ENCODE measurements at places on chromosomes 6 and 20.

DNA sequence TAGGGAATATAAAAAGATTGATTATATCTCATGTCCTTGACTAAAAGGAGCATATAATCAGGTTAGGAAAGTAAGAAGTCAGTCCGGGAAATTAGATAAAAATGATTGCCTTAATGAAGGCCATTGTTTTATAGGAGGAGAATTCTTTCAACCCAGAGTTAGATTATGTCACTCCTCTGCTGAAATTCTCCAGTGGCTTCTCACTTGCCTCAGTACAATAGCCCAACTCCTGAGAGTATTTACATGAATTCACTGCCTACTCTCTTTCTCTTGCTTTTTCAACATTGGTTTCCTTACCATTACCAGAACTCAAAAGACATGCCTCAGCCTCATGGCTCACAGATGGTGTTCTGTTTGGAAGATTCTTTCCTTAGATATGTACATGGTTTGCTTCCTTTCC is 114.9 kb downstream of the EPHA7 start:
- DNase-seq: no peak

GRCh38 chr20:53036992-53037391 is 64.8 kb downstream of the TSHZ2 start:
- DNase-seq: no peak

DNA sequence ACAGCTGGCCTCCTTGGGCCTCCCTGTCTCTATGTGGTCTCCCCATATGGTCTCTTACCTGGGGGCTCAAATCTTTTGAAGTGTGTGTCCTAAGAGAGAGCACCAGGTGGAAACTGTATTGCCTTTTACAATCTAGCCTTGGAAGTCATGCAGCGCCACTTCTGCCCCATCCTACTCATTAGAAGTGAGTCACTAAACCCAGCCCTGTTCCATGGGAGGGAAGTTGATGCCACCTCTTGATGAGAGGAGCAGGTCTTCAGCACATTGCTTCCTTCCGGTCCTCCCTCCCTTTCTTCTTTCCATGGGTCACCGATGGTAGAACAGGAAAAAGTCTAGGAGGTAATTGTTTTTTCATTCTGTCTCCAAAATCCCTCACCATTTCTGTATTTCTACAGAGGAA is 156.3 kb downstream of the FOXA2 start:
- DNase-seq: no peak

DNA sequence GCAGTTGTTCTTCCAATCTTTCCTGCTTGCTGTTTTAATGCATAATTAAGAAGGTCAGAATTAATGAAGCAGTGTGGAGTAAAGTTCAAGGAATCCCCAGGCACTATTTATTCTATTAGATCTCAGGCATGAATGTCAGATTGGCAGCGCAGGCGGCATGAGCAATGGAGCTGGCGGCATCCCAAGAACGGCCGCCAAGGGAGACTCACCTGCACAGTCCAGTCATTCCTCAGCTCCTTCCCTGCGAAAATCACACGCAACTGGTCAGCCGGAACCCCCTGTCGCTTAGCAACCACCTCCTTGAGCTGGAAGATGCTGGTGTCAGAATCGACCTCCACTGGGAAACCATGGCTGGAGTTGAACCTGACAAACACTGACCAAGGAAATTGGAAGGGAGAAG is 284.5 kb downstream of the PRKN start:
- DNase-seq: no peak

DNA sequence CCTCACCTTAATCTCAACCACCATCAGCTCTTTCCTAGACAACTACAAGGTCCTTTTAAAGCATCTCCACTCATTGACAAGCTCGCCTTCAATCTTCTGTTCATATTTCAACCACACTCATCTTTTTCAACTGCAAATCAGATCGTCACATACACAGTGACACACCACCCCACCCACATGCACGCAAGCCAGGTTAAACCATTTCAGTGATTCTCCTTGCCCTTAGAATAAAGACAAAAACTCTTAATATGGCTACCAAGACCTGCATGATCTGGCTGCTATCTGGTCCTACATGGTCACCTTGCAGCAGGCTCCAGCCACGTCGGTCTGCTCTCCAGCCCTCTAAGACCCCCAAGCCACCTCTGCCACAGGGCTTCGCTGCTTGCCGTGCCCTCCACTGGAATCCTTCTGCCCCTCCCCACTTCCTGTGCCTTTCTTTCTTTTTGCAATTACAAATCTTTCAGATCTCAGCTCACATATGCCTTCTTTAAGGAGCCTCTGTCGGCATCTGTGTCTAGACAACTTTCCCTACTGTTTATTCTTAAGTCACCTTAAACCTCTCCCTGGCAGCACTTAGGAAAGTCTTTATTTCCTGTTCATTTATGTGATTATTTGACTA is 507.3 kb upstream of the ARID1B start:
- DNase-seq: peak; percentile 40

- peak; percentile 13 for DNase-seq
These were observed 155.7 kb upstream of the PRSS16 start for GRCh38 chr6:27091661-27092315.

DNA sequence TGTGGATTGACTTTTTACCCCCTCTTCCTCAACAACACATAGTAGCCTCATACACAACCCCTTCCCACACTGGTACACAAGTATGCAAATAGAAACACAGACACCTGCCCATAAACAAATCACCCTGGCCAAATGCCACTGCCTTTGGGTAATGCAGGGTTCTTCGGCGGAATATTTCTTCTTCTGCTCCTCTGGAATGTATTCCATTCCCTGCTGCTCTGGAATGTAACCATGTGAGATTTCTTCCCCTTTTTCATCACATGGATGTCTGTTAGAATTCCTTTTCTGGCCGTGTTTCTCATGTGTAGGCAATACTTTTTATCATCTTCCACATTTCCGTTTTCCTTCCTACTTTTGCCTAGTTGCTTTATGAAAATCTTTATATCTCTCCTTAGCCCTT is 76.1 kb upstream of the TPD52L1 start:
- DNase-seq: no peak

DNA sequence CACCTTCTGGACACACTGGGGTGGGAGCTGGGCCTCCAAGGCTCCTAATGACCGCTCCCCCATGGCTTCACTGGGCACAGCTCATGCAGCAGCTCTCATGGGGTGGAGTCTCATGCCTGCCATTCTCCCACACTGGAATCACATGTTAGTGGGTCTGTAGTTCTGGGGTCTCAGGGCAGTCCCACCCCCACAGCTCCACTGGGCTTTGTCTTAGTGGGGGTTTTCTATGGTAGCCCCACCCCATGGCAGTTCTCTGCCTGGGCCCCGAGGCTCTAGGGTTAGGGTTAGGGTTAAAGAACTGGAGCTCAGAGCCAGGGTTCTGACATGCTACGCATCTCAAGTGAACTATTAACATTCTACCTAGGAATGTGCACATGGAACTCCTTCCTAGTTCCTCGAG is 139.0 kb downstream of the PCSK2 start:
- no peak for DNase-seq

GRCh38 chr20:64164123-64164836 is at the start of gene MYT1:
TSS of gene MYT1 (plus strand) at chr20:64164452. CDS start at chr20:64198862, 34,410 bp downstream.
- no peak for DNase-seq

- DNase-seq: no peak
These were observed 22.7 kb upstream of the MAPRE1 start for GRCh38 chr20:32796981-32797451.

- no peak for DNase-seq
These were observed 16.6 kb downstream of the NKX2-4 start for GRCh38 chr20:21380711-21381110.

DNA sequence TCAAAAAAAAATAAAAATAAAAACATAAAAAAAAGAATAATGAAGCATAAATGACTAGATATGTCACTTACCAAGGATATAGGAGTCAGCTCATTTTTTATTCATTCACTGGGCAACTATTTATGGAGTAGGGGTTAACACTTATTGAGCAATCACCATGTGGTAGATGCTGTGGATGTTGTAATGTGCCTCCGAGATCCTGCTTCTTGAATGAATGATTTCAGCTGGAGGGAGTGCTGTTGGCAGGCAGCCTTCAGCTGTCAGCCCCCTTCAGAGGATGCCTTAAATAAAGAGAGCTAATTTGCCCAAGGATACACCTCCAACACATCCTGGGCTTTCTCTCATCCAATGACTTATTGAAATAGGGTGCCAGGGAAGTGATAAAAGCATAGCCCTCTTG is 229.5 kb upstream of the DTNBP1 start:
- DNase-seq: no peak

- DNase-seq: no peak
These were observed 60.5 kb upstream of the SLCO4A1 start for GRCh38 chr20:62581806-62582205.

- peak; percentile 16 for DNase-seq
These were observed 6.0 kb upstream of the TRIM26 start for GRCh38 chr6:30219244-30219643.

DNA sequence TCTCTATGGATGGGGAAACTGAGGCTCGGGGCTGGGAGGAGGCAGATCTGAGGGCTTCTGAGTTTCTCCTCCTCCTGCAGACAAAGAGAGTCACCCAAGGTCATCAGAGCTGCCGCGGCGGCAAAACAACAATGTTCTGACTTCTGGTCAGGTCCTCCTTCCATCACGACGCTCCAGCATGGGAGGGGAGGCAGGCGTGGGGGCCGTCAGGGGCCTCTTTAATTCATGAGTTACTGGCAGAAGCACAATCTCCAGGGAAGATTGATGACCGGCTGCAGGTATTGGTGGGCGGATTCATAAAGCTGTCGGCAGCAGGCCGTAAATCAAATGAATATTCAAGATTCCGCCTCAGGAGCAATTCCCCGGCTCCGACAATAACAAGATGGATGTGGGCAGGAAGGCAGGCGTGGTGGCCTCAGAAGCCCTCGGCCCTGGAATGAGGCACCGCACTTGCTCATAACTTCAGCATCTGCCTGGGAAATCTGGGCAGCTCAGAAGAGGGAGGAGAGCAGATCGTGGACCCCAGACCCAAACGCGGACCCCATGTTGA is 19.1 kb downstream of the PCK1 start:
- DNase-seq: no peak

DNA sequence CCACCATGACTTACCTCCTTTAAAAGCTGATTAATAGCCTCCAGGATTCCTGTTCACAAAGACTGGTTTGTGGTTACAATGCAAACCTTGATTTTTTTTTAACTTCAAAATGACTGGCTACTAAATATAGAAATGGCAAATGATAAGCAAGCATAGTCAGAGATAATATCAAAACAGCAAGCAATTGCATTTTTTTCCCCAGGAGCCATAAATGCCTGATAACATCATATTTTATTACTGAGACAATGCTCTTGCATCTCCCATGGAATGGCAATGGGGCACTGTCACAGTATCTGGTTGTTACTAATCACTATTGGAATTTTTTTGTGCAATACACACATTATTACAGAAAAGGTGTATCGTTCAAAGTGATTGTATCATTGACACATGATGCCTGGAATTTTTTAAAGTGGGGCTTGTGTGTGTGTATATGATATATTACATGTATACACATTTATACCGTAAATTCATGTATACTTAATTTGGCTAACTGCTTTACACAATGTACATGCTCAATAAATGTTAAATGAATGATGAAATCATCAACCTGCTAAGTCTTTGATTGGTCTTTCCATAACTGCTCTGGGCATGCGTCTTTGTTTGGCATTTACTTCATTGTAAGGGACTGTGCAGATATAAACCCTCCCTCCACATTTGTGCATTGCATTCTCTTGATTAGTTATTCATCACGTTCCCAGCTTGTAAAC is 980 bp upstream of the SALL4 start:
- DNase-seq: no peak

DNA sequence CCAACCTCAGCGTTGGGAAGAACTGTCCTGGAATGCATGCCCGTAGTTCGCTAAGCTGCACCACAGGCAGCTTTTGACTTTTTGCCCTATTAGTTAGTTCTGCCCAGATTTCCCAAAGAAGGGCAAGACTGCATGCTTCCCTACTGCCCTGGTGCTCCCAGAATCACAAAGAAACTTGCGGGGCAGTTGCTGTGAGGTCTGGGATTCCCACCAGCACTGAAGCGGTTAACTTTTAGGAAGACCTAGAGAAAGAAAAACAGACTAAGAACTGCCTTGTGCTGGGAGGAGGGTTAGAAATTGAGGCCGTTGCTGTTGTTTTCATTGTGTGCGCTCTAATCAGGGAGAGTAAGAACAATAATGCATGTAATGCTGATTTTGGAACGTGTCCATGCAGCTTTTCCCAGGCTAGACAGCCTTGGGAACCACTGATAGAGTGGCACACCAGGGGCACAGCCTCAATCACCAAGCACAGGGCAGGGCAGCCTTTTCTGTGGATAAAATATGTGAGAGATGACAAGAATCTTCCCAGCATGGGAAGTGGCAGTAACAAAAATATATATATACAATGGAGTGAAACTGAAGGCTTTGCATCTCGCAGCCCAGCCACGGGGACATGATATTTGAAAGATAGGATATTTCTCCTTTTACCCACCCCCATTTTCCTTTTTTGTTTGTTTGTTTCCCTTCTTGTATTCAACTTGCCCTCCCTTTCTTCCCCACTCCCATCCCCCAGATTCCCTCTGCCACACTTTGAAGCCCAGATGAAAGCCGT is 137.7 kb upstream of the HEY2 start:
- DNase-seq: no peak

GRCh38 chr6:158069800-158070195 is 88.1 kb downstream of the SYNJ2 start:
- DNase-seq: no peak

DNA sequence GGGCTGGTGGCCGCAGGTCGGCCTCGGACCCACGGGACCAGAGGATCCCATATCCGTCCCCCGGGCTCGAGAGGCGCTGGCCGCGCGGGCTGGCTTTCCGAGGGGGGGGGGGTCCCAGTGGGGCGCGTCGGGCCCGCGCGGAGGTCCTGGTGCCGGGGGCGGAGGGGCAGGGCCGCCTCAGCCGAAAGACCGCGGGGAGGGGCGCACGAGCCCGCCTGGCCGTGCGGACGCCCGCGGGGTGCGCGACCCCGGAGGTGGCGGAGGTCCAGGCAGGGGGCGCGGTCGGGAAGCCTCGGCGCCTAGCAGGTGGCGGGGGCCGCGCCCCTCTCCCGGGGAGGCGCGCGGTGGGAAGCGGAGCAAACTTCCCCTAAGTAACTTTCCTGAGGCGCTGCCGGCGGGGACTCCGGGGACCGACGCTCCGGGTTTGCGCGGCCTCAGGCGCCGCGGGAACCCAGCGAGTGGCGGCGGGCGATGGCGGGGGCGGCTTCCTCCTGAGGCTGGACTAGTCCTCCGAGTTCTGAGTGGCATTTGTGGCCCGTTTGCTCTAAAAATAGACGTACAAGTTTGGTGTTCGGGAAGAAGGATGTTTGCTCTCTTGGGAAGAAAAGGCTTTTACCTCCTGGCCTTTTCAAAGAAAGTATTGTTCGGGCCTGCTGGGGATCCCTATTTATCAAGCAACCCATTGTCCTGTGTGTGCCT is 26.5 kb upstream of the BTBD3 start:
- DNase-seq: peak; percentile 26

All from stimulated activated CD4-positive, alpha-beta T cell treated with anti-CD3 and anti-CD28 coated beads, Interleukin-4, amount 100 ng/mL, for 1 hour (primary cell).